DMS79 (cell line): ENCODE measurements at places on chromosomes 2 and 18.

- DNase-seq = no peak
These were observed 30.9 kb downstream of the STK39 start for GRCh38 chr2:168216351-168217005.

DNA sequence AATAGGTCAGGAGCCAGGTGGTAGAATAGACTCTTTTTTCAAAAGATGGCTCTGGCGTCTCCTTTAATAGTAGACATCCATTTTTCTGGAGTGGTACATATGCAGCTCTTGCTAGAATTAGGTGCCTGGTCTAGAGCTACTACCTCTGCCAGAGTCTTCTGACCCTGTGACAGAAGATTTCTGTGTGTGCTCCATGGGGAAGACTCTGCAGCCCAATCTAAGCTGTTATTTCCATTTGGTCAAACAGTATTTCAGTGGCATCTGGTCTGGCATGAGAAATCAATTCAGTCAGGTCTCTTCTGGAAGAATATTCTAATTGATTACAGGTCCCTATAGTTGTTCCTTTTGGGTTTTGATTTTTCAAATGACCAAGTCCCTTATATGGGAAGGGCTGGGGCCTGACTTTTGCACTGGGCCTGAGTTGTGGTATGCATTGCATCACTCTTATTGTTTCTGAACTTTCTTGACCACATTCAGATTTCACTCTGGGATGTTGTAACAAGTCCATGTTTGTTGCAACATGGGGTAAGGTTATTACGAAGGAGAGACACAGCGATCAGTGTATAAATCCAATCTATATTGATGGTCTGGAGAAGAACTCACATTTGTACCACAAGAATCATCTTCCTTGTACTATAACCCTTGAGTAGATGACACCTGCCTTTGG lies 12.1 kb downstream of the MXD1 start:
- DNase-seq = no peak

GRCh38 chr2:133976659-133977058 lies 277.2 kb upstream of the MGAT5 start:
- DNase-seq = no peak

GRCh38 chr2:197514754-197515153 lies 1.1 kb upstream of the MOB4 start:
- DNase-seq = no peak

DNA sequence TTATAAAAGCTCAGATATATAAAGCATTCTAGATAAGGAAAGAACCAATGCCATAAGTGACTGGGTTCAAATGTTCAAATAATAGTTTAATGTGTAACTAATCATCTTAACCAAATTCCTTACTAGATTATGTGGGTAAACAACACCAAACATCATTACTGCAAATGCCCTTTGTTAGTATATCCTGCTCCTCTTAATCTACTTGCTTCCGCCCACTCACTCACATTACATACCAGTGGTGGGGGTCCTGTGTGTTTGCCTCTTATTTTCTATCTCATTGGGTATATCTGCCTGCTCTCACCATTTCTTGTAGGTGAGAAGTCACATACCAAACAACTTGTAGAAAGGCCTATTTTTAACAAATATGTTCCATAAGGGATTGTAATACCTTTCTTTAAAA lies 562.1 kb downstream of the NRXN1 start:
- no peak for DNase-seq

GRCh38 chr18:13612196-13612997 lies 114.0 kb downstream of the FAM210A start:
- DNase-seq = peak; percentile 36

DNA sequence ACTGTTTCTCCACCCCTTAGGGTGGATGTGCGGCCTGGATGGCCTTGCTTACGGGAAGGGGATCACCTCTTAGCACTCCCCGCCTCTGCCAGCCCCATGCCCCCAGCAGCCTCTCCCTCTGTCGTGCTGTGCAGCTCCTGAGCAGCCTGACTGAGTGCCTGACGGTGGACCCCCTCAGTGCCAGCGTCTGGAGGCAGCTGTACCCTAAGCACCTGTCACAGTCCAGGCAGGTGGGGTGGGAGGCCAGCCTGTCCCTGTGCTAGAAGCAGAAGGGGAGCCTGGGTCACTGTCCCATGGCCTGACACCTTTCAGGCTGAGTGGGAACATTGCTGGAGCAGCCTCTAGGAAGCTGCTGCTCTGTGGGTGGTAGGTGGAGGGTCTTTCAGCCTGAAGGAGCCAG lies 5.2 kb downstream of the TMEM214 start:
- DNase-seq = no peak

DNA sequence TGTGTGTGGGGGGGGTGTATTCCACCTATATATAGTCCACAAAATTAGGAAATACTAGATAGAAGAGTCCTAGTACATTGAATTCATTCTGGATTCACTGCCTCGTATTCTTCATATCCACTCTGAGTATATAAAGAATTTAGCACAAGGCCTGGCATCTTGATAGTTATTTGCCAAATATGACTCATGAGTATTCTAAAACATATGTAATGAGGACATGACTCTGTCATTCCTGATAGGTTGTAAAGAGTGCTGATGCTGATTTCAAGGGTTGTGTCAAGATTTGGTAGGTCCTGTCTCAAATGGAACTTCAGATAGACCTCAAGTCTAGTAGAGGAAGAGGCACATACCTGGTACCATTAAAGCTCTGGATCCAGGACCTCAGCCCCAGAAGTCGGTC lies 173.4 kb upstream of the BOD1L2 start:
- no peak for DNase-seq

- no peak for DNase-seq
These were observed 83.3 kb downstream of the MIB1 start for GRCh38 chr18:21823848-21824247.

DNA sequence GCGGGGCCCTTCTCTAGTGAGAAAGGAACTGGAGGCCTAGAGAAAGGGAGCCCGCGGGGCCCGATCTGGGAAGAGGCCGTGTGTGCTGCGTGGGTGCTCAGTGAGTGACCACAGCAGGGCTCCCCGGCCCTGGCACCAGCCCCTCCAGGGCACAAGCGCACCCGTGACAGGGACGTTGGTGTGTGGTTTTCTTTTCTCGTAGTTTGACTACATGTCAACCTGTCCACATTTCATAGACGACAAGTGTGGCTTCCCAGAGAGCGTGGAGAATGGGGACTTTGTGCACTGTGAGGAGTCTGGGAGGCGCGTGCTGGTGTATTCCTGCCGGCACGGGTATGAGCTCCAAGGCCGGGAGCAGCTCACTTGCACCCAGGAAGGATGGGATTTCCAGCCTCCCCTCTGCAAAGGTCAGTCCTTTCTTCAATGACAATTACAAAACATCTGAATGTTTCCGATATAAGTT lies 83.1 kb downstream of the TPO start:
- DNase-seq = no peak

- DNase-seq = no peak
These were observed 132.8 kb upstream of the NCK2 start for GRCh38 chr2:105611811-105612424.

DNA sequence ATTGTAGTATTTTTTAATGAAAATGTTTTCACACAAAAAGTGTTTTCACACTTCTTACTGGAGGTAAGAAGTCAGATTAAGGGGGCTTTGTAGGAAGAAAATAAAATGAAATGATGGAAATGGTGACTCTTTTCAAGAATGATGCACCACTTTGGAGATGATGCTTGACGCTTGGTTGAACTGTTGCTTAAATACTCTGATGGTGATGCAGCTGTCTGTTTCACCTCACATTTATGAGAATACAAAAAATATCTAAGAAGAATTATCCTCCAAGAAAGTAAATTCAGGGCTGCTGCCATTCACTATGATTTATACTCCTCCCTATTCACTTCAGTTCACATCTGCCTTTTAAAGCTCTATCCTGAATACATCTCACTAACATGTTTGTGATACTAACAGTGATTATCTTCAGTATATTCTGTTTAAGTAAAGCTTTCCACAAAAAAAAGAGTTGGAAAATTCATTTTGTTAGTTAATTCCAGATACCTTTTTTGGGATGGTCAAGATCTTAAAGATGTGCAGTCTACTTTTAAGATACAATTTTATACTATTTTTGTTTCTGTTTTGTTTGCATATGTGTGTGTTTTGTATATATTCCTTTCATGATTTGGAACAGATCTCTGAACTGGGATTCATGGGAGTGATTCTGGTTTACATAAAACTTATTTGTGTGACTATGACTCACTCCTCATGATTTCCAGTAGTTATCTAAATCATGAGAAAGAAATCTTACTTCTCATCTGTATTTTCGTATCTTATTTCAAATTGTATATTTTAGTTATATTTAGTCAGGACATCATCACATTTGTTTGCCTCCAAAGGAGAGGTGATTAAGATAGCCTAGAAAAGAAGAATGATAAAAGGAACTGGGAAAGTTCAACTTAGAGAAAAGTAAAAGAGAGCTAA lies 53.1 kb downstream of the SLC39A10 start:
- no peak for DNase-seq

GRCh38 chr2:232744963-232745362 lies 31.4 kb downstream of the KCNJ13 start:
- DNase-seq = no peak

DNA sequence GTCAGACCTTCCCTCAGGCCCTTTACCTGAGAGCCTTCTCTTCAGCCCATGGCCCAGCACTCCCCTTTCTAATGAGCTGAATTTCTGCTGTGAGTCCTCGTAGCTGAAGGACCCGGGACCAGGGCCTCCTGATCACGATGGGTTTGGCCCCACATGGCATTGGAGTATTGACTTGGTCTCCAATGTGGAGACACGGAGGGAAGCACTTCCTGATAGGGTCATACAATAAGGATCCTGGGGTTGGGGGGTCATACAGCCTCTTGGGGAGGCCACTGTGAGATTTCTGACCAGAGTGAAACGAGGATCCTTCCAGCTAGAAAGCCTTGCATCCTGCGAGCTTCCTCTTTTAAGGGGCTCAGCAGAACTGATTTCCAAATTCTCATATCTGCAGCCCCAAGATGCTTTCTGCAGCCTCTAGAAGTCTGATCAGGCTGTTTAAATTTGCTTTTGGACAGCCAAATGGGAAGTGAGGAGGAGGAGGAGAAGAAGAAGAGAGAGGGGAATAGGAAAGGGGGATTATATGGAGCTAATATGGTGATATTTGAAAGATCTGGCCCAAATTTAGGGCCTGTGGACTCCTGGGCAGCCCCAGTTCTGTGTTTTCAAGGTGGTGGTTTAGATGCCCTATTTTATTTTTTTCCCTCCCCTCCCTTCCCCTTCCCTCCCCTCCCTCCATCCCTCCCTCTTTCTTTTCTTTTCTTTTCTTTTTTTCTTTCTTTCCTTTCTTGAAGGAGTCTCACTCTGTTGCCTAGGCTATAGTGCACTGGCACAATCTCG lies 38.9 kb downstream of the RHOB start:
- no peak for DNase-seq

DNA sequence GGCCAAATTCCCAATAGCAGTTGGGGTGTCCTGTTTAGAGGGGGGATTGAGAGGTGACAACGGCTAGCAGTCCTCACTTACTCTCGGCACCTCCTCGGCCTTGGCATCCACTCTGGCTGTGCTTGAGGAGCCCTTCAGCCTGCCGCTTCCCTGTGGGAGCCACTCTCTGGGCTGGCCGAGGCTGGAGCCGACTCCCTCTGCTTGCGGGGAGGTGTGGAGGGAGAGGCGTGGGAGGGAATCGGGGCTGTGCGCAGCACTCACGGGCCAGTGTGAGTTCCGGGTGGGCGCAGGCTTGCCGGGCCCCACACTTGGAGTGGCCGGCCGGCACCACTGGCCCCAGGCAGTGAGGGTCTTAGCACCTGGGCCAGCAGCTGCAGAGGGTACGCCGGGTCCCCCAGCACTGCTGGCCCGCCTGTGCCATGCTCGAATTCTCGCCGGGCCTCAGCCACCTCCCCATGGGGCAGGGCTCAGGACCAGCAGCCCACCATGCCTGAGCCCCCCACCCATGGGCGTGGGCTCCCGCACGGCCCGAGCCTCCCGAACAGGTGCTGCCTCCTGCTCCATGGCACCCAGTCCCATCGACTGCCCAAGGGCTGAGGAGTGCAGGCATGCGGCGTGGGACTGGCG lies 705.9 kb upstream of the ZNF804A start:
- no peak for DNase-seq

GRCh38 chr2:240619506-240620148 lies 5.7 kb upstream of the GPR35 start:
- DNase-seq = peak; percentile 32

GRCh38 chr18:9915291-9916076 lies 1.7 kb downstream of the VAPA start:
- no peak for DNase-seq

DNA sequence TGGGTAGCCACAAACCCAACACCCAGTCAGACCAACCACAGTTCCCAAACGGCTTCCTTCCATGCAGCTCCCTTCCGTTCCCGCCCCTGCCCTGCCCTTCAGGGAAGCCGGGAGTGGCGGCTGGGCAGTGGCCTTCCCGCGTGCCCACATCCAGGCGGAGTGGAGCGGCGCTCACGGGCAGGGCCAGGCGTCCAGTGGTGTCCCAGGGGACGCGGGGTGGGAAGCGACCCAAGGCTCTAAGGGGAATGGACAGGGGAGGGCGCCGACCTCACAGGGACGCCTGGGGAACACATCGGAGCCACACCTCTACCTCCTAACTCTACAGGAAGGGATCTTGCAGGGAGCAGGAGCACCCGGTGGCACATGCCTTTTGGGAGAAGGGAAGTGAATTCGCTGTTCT lies 225.9 kb upstream of the MGAT5 start:
- no peak for DNase-seq

DNA sequence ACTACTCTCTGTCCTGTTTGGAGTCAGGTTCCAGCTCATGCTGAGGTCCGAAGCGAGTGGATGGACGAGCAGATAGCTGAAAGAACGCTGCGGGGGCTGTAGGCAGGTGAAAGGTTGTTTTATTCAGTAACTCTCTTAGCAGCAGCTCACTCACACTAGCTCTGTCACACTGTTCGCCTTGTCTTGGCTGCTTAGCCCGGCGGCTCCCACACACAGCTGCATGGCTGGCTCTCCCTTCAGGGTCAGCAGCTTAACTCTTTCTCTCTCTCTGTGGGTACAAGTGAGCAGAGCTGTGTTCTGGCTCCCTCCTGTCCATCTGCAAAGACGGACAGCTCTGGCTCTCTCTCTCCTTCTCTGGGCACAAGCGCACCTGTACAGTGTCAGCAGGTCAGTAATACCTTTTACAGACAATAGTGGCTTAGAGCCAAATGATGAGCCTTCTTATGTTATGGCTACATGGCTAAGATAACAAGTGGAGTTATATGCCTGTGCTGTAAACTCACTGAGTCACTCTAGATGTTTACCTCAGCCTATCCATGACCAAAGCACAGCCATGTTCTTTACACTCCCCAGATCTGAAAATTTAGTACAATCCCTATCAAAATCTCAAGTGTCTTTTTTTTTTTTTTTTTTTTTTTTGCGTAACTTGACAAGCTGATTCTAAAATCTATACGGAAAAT lies 149.3 kb downstream of the GALNT1 start:
- DNase-seq = no peak

GRCh38 chr2:235421618-235422017 lies 72.2 kb upstream of the AGAP1 start:
- no peak for DNase-seq
